ENCODE measurements at places on chromosomes 1 and 21.

DNA sequence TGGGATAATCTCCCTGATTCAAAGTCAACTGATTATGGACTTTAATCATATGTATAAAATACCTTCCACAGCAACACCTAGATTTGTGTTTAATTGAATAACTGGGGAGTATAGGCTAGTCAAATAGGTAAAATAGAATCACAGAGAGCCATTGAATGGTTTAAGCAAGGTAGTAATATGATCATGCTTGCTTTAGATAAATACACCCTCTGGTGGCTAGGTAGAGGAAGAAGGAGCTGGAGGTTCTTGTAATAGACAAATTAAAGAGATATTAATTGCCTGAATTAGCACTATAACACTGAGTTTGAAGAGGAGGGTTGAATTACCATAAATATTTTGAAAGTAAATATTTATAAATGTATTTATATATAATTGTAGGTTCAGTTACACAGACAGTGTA is 40.3 kb downstream of the DIRAS3 start:
- no peak for DNase-seq

GRCh38 chr1:183892351-183892793 is 87.5 kb downstream of the RGL1 start:
- DNase-seq: no peak

- no peak for DNase-seq
These were observed 364.0 kb downstream of the CAMTA1 start for GRCh38 chr1:7149080-7149838.

DNA sequence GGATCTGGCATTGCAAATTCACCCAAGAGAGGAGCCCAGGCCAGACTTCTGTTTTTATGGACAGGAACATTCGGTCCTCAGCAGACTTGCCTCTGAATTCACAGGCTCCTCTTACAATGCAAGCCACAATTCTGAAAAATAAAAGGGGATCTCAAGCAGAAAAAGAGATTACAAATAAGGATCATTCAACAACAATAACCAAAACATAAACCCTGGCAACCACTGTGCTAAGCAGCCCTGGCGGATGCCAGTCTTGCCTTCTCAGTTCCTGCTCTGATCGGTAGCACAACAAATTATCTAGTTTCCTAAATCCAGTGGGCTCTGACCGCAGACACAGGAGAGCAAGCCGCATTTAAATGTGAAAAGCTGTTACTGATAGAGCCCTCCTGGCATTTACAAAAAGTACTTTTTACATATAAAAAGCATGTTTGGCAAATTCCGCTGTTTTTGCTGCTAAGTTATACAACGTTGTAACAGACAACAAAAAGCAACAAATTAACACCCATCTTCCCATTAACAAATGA is 123.4 kb upstream of the FOXD3 start:
- no peak for DNase-seq

DNA sequence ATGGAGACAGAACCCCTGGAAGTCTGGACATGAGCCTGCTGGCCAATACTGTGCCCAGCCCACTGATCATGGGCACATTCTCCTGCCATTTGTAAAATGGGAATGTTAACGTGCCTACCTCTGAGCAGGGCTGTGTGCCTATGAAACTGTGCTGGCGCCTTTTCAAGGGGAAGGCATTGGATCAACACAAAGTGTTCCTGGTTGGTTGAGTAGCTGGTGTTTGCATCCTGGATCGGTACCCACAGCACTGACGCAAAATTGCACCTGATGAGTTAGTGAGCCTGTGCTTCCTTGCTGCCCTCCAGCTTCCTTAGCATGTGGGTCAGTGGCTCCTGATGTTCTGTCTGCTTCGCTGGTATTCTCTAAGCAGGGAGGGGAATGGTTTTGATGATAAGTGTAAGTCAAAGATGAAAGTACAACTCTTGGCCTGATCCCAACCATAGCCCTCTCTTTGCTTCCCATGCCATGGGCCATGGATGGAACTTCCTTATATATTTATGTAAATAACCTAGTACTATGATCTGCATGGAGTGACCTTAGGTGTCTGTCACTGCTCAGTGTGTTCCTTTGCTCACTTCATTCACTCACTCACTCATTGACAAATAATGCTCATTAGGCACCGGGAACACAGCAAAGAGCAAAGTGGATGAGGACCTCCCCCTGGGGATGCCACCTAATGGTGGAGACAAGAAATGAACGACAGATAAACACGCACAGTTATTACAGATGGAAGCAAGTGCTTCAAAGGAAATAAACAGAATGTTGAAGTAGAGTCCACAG is 22.7 kb downstream of the MAB21L3 start:
- no peak for DNase-seq

DNA sequence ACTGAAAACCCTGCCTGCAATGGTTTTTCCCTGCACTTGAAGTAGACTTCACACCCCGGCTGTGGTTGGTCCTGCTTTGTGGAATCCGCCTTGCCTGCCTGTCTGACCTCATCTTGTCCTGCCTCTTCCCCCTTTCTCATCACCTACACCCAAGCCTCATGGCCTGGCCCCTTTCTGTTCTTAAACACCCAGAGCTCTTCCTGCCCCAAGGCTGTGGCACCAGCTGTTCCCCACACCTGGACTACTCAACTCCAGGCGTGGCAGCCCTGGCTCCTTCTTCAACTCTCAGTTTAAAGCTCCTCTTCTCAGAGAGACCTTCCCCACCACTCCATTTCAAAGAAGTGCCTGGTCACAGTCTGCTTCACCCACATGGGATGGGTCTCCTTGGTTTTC is 27.0 kb downstream of the KIAA1614 start:
- DNase-seq: no peak

- DNase-seq: no peak
These were observed 53.0 kb upstream of the SPATA6 start for GRCh38 chr1:48524892-48525467.

- no peak for DNase-seq
These were observed 1.3 kb downstream of the MEF2D start for GRCh38 chr1:156499194-156499841.

- DNase-seq: no peak
These were observed 57.5 kb upstream of the PLPPR5 start for GRCh38 chr1:99062192-99062591.

GRCh38 chr1:107950464-107950863 is 14.5 kb downstream of the VAV3 start:
- DNase-seq: no peak

- no peak for DNase-seq
These were observed 62.8 kb upstream of the COL11A1 start for GRCh38 chr1:103171041-103171590.

All from stimulated activated CD8-positive, alpha-beta memory T cell treated with anti-CD3 and anti-CD28 coated beads, Interleukin-7, amount 100 ng/mL, for 1 hour (primary cell).